NCI-H774 (cell line): ENCODE measurements at places on chromosomes 13 and 19.

- no peak for DNase-seq
These were observed 50.9 kb downstream of the CCDC70 start for GRCh38 chr13:51912511-51913225.

DNA sequence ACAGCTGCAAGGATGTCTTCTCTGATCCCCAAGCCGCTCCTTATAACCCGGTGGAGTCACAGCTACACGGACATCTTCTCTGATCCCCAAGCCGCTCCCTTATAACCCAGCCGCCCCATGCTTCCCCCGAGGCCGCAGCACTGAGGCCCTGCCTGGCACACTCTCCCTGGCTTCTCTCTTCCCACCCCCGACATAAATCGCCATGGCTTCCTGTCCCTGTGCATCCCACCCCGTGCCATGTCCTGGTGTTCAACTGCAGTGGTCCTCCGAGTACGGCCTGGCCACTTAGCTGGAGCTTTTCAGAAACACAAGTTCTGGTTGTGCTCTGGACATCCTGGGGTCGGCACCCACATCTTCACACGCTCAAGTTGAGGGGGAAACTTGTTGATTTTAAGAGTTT lies 60.4 kb downstream of the RASA3 start:
- DNase-seq, result no peak

DNA sequence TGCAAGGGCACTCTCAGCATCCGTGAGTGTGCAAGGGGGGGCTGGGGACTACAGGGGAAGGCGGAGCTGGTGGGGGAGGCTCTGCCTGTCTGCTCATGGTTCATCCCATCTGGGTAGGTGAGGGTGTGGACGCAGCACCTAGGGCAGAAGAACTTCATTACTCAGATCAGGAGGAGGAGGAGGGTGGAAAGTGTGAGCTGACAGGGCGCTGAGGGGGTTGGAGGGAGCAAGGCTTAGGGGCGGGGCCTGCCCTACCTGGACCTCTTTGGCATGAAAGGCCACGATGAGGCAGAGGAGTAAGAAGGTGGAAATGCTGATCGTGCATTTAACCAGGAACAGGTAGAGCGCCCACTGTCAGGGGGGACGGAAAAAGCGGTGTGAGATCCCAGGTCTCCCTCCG lies 4.5 kb downstream of the KCNN4 start:
- no peak for DNase-seq

- no peak for DNase-seq
These were observed 375.4 kb upstream of the SLITRK6 start for GRCh38 chr13:86174622-86175021.

DNA sequence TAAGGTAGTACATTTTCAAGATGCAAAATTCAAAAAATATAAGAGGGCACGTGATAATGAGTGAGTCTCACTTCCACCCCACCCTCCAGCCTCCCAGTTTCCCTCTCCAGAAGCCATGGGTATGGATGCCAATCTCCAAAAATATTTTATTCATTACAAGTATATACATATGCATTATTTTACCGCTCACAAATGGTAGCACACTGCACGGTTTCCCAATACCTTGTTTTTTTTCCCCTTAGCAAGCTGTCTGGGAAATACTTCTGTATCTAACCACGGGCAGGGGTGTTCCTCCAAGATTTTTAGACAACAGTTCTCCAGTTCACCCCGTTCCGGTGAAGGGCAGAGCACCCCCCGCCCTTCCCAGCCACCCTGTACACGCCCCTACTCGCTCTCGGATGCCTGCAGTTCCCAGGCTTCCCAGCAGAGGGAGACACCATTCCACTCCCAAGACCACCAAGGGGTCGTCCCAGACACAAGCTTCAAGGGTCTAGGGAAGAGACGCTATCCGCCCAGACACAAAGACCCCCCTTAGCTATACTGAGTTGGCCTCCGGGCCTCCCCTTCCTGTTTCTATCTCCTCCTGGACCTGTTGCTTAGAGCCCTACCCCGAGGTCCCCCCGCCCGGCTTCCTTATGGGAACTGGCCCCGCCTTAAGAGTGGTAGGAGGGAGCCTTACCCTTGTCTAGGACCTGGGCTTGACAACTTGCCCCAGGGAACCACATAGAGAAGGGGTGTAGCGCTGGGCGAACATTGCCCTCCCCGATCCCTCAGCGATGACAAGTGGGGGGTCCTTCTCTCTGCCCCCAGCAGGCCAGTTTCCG lies 1.1 kb upstream of the FXYD3 start:
- DNase-seq, result no peak

- DNase-seq, result no peak
These were observed 454 bp downstream of the BLVRB start for GRCh38 chr19:40465025-40465556.

DNA sequence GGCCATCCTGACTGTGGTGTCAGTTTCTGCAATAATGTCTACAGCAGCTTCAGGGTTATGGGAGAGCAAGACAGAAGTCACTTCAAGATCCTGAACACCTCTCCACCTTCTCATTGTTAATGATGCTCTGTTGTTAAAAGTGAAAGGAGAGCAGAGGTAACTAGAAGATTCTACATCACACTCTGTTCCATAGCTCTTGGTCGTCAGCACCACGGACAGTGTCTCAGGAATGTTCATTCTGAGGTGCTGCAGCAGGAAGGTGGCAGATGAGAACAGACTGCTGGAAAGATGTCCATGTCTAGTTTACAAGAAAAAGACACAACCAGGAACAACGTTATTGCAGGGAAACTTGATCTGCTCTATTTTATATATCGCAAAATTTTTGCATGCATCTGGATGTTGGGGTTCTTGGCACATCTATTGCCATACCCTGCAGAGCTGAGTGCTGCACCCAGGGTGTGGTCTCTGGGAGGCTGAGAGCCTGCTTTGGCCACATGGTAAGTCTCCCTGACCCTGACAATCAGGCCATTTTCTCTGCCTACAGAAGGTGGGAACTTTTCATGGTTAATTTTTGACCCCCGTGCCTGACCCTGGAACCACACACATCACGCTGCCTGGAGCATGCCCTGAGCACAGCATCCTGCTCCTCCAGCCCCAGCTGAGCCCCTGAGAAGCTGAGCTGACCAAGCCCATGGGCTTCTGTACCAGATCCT lies 12.7 kb downstream of the CEACAM21 start:
- no peak for DNase-seq

- no peak for DNase-seq
These were observed 63.6 kb downstream of the RGCC start for GRCh38 chr13:41520660-41521630.

- peak; percentile 75 for DNase-seq
These were observed 105.4 kb upstream of the MBNL2 start for GRCh38 chr13:97116754-97117153.

- DNase-seq, result no peak
These were observed 341.9 kb upstream of the TMTC4 start for GRCh38 chr13:101016475-101016874.

GRCh38 chr13:48975101-48975855 lies 434 bp upstream of the FNDC3A start:
- no peak for DNase-seq
